ENCODE measurements at places on chromosomes 11 and 22. TPM values are rescaled to one million over a fixed set of nuclear protein-coding genes. Genes with fewer than 3 reads are reported as not detected.

The MUC5AC gene
- total RNA-seq = not detected

The UBE2L3 gene
- total RNA-seq = 27.3 TPM

The OR5B17 gene
- not detected for total RNA-seq

The GAL gene
- total RNA-seq = not detected

The OR51F2 gene
- total RNA-seq = not detected

The MPEG1 gene
- total RNA-seq = 2.0 TPM

The B4GALNT4 gene
- total RNA-seq = 88.9 TPM

The INPP5J gene
- 2.0 TPM for total RNA-seq

The MRGPRX3 gene
- total RNA-seq = not detected

The APOBEC3H gene
- not detected for total RNA-seq

Data from frontal cortex (tissue), 4 donors.